ENCODE measurements at places on chromosomes 1 and 21.

DNA sequence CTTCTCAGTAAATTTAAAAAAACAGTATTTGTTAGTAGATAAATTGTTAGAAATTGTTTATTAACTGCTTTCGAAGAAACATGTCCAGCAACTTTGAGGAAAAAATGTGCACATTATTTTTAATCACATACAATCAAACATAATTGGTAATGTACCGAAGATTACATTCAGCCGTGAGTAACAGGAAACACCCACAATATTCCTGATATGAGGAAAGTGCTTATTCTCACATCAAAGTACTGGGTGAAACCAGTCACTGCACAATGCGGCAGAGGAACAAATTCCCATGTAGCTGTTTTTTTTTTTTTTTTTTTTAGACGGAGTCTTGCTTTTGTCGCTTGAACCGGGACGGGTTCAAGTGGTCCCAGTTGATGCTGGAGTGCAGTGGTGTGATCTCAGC lies 9.7 kb downstream of the ACBD3 start:
- DNase-seq, result no peak

GRCh38 chr1:227318853-227319607 lies 738 bp upstream of the CDC42BPA start:
- DNase-seq, result no peak

GRCh38 chr1:61184040-61184713 lies 101.8 kb downstream of the NFIA start:
- DNase-seq, result no peak

- DNase-seq, result peak; percentile 96
Measured at GRCh38 chr1:48471691-48472576, at the start of gene SPATA6. TSS of gene SPATA6 (minus strand) at chr1:48472204. CDS start at chr1:48472008, 196 bp downstream.

- DNase-seq, result no peak
Measured at GRCh38 chr1:12201352-12202189, 28.3 kb upstream of the VPS13D start.

GRCh38 chr1:31470794-31471315 lies 57.8 kb downstream of the SERINC2 start:
- DNase-seq, result no peak

DNA sequence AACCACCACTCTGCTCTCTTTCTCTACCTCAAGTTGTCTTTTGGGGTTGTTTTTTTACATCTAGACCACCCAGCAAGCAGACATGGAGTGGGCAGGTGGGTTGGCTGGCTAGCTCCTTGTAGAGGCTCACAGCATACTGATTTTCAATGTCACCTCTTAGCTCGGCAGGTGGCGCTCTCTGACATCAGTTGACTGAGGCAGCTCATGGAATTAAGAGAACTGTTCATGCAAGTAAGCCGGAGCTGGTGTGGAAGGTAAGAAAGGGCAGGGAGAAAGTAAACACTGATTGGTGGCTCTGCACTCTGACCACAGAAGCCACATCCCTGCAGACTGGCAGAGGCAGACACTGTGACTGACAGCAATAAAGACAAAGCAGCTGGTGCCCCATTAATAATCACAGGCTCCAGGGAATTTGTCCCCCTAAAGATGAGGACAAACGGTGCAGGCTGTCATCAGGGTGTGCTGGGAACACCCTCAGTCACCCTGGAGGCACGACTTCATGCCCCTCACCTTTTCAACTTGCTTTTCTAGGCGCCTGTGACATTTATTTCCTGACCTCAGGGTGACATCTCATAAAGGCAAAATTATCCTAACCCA lies 226.8 kb downstream of the LMX1A start:
- no peak for DNase-seq

DNA sequence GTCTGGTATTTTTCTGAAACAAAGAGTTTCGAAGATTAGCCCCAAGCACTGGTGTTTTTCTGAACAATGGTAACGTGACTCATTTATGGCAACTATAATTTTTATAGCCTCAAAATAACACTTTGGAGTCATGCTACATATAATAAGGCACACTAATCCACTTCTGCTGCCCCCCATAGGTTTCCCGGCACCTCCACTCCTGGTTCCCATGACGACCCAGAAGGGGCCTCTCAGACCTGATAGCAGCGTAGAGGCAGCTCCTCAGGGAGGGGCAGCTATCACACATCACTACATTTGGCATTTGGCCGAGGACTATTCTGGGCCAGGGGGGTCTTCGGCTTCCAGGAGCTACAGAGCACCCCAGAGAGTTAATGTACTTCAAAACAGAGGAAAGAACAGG lies 23.3 kb downstream of the CAPN8 start:
- no peak for DNase-seq

GRCh38 chr21:45152265-45152746 lies 77.9 kb downstream of the ADARB1 start:
- DNase-seq, result peak; percentile 58

DNA sequence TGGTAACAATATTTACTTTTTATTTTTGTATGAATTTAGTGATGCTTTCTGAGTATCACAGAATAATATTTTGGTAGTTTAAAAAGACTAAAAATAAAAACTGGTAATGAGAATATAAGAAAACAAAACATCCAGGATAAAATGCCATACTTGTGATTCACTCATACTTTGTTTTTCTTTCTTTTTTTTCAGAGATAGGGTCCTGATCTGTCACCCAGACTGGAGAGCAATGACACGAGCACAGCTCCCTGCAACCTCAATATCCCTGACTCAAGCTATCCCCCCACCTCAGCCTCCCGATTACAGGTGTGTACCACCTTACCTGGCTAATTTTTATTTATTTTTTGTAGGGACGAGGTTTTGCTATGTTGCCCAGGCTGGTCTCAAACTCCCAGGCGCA lies 64.2 kb upstream of the ADAM30 start:
- no peak for DNase-seq

GRCh38 chr1:4023678-4024077 lies 123.6 kb upstream of the C1orf174 start:
- no peak for DNase-seq

DNA sequence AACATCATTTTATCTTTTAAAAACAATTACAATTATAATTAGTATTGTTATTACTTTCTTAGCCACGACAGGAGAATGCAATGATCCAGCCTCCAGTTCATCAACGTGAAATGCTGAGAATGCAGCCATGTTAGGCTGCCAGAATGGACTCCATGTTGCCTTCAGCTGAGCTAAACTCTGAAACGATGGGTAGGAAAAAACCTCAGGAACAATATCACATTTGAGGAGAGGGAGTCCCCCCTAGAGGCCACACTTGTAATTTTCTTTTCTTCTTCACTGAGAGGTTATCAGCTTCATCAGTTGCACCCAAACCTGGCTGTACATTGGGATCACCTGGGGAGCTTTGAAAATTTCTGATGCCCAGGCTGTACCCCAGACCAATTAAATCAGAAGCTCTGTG lies 34.6 kb upstream of the DNAH14 start:
- no peak for DNase-seq

DNA sequence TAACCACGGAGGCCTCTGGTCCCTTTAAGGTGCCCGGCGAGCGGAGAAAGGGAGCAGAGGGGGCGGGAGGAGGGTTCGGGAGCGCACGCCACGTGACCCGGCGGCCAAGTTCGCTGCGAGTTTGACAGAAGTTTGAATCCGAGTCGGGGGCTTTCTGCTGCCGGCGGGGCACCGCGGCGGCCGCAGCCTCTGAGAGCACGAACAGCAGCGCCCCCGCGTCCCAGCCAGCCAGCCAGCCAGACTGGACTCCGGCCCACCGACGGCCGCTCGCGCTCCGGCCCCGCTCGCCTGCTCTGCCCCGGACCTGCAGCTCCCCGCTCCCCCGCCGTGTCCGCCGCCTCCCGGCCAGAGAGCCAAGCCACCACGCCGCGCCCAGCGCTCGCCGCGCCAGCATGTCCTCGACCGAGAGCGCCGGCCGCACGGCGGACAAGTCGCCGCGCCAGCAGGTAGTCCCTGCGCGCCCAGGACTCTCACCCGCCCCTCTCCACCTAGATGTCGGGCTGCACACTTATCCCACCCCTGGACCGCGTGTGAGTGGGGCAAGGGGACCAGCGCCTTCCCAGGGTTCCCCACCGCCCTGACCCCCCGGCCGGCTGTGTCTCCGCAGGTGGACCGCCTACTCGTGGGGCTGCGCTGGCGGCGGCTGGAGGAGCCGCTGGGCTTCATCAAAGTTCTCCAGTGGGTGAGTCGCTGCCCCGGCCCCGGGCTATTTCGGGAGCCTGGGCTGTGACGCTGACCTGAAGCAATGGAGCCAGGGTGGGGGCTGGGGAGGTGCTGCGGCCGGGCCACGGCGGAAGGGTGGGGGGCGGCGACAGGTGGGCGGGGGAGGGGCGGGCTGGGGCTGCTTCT lies at the start of gene SYPL2:
Gene SYPL2, plus strand, starts transcription at position 95 of the 849 bp plus-strand sequence. Its CDS starts 298 bp downstream, at position 393.
- DNase-seq, result no peak

DNA sequence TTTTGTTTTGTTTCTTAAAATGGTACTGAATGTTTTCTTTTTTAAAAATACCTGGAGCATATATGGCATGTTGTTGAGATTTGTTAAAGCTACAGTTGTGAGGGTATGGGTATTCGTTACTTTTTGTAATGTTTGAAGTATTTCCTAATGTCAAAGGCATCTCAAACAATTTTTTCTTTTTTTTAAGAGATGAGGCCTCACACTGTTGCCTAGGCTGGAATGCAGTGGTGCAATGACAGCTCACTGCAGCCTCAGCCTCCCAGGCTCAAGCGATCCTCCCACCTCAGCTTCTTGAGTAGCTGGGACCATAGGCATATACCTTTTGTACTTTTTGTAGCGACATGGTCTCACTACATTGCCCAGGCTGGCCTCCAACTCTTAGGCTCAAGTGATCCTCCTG lies 16.1 kb downstream of the CLCN6 start:
- DNase-seq, result no peak

DNA sequence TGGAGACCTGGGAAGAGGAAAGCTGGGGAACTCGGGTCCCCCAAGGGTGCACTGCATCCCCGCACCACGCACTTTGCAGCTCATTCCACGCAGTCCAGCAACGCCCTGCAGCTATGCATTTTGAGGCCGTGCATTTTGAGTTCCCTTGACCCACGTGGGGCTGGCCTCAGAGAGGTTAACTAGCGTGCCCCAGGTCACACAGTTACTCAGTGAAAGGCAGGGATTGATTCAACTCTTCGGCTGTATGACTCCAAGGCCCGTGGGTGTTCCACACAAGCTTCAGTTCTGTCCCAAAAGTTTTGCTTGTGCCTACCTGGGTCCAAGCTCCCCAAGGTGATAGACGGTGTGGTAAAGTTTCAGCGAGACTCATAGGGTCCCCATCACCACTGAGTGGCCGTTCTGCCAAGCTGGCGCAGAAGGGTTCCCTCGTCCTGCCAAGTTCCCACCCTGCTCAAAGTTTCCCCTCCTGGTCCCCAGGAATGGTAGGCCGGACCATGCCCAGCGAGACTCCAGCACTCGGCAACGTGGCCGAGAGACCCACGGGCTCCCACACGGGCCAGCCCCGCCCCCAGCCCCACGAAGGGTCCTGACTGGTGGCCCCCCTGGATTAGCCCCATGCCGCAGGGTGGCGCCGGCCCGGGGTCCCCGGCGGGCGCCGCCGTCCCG lies 611 bp downstream of the HSPG2 start:
- no peak for DNase-seq

DNA sequence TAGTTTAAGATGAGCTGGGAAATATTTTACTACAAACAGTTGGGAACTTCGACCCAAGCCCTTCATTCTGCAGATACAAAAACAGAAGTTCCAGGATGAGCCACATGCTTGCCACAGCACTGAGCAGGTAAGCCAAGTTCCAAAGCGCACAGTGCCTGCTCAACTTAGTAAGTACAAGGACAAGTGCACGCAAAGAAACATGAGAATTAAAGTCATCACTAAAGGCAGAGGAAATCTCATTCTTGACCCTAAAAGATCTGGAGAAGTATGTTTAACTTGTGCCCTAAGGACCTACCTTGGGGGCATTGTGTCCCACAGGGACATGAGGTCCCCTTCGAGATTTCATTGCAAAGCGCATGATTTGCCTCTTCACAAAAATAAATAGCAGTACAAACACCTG lies 1.2 kb upstream of the UBAP2L start:
- no peak for DNase-seq

DNA sequence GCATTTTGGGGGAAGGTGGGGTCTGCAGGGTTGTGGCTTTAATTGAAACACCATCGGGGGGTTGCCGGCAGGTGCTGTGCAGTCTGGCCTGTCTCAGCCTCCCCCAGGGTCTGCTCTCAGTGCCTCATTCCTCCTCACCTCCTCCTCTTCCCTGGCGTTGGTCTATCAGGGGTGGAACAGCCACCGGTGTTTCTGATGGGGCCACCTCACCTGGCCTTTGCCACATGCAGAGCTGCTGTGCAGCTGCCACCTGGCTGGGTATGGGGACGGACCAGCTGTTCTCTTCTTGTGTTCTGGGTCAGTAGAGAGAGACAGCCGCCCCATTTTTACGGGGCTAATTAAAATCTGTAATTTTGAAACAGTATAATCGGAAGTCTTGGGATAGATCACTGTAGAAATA lies 53.9 kb downstream of the SPSB1 start:
- no peak for DNase-seq

GRCh38 chr1:50822035-50822776 lies 137.9 kb downstream of the FAF1 start:
- no peak for DNase-seq

DNA sequence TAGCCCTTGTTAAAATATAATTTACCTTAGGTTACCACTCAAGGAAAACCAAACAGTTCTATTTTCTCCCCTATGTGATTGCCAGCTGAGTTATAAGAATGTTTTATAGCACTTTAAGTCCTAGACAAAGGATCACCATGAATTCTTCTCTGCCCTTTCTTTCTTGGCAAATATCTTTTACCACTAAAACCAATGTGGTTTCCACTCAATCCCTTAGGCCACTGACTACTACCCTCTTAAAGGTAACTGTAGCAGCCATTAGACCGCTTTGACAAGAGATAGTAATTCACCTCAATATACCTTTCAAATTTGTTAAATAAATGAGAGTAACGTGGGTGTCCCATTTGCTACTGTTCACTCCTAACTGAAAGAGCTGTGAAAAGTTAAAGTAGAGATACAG lies 307.9 kb upstream of the PRMT6 start:
- DNase-seq, result no peak

DNA sequence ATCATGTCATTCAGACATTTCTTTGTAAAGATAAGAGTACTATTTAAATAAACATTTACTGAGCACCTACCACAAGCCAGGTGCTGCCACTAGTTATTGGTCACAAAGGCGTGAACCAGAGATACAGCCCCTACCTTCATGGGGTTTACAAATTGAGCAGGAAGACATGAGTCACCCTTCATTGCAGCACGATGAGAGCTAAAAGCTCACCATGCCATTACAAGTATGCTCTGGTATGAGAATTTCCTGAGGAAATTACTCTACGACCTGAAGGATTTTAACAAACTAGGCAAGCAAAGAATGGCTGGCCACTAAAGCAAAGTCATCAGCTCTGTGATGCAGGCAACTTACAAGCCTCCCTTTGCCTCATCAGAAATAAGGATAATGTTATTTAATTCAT lies 346.8 kb downstream of the BRINP2 start:
- DNase-seq, result no peak

- DNase-seq, result no peak
Measured at GRCh38 chr21:45169682-45170081, 95.3 kb downstream of the ADARB1 start.

- no peak for DNase-seq
Measured at GRCh38 chr1:235434001-235434400, 66.8 kb downstream of the TBCE start.

- DNase-seq, result no peak
Measured at GRCh38 chr1:61165402-61165801, 83.0 kb downstream of the NFIA start.

GRCh38 chr1:60924165-60924564 lies 158.2 kb upstream of the NFIA start:
- no peak for DNase-seq

Measured in stimulated activated CD4-positive, alpha-beta T cell treated with anti-CD3 and anti-CD28 coated beads, Interleukin-2, amount 100 ng/mL, for 4 hours (primary cell).